Right lobe of liver (tissue), 6 donors: ENCODE measurements at places on chromosomes 7 and 10. TPM values are rescaled to one million over a fixed set of nuclear protein-coding genes. Genes with fewer than 3 reads are reported as not detected.
A peak's percentile ranks its signal among the peaks of the same experiment; 100 is the strongest.

DNA sequence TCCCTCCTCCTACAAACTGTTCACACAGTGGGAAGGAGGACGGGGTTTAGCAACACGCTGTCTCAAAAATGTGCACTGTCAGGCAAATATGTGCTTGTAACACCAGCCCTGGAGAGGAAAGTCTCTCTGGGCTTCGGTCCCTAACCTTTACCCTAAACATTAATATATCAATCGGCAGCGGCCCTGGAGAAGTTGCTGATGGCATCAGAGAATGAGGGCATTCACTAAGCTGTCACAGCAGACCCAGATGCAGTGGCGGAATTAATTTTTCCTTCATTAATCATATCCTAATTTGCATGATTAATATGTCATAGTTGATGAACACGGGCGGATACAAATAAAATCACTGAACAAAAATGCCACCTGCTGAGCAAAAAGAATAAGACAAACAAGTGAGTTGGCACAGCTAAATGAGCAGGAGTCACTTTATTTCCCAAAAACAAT, 45.2 kb upstream of the INSIG1 start:
- H3K4me3 ChIP-seq: peak overlapping the region; percentile 39
- DNase-seq: peak; percentile 52
- peak overlapping the region; percentile 95 for H3K27ac ChIP-seq
- H3K27me3 ChIP-seq: no peaks in the 10 kb centered on the region
- H3K36me3 ChIP-seq: peaks cover 24% of the 10 kb centered on the region

DNA sequence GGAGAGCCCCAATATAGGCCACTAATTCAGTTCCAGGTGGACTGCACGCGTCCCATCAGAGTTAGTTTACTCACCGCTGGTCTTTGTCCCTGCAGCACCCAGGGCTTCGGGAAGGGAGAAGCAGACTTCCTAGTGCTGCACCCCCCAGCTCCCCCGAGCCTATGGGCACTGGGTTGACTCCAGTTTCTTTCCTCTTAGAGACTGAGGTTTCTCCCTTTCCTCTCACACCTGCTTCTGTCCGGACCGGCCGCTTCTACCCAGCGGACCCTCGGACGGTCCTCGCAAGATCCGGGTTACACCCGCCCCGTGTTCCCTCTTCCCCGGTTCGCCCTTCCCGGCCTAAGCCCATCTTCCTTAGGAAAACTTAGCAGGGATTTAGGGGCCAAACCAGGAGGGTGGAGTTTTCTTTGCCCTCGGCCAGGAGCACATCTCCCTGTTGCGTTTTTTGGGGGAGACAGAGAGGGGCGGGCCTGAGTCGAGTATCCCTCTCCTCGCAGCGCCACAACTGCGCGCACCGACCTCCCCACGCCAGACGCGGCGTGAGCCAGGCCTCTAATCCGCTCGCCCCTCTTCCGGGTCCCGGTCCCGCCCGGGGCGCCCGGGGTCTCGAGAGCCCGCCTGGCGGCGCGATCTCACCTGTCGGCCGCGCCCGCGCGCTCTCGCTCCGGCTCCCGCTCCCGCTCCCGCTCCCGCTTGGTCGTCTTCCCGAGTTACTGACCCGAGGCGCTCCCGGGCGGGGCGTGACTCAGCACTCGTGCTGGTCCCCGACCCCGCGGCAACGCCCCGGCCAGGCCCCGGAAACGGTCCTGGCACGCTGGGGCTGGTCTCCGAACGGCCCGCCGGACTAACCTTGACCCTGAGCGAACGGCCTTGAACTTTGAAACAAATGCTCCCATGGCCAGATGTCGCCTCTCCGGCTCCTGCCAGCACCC, at the start of gene AIFM2:
Gene AIFM2, minus strand, starts transcription at position 728 of the 932 bp plus-strand sequence. CDS start 8,741 bp downstream, outside the sequence.
- peak; percentile 90 for DNase-seq
- no peaks in the 10 kb centered on the region for H3K27me3 ChIP-seq
- peak within 1 kb of the TSS; percentile 86 for H3K4me3 ChIP-seq
- H3K4me1 ChIP-seq: no peaks in the 10 kb centered on the region

The ZP3 gene
- total RNA-seq: 0.31 TPM

- H3K27me3 ChIP-seq: no peaks in the 10 kb centered on the region
- no peak overlapping the region for H3K27ac ChIP-seq
- no peak for DNase-seq
- H3K4me3 ChIP-seq: no peak overlapping the region
Observed at GRCh38 chr7:49001610-49002033, 77.3 kb downstream of the CDC14C start.

The OR2A12 gene
- total RNA-seq: not detected

The SSC4D gene
- total RNA-seq: 2.6 TPM

DNA sequence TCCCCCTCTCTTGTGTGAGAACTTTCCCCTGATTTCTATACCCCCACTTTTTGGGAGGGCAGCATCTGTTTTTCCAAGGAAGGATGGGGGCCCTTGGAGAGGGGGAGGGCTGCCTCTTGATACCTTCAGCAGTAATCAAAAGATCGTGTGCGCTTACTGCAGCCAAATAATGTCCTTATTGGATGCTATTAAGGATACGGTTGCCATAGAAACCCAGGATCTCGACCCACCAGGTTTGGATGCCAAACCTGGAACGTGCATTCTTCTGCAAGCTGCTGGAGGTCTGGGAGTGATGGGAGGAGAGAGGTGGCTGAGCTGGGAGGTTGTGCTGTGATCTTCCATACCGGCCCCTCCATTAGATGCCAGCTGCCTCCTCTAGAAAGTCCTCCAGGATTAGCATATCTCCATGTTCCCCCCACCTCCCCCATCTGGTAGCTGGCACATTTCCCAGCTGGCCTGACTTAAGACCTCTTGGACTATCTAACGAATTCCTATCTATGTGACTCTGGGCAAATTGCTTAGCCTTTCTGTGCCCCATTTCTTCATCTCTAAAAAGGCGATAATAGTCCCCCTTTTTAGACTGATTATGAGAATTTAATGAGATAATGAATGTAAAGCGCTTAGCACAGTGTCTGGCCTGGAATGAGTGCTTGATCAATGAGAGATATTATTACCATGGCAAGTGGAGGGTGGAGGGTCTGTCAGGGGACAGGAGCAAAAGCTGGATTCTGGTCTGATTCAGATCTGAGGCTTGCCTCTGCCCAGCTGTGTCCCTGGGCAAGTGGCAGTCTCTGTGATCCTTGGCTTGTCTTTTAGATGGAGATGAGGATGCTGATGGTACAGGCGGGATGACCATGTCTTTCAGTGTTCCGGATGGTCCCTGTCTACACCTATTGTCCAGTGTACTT, 78.5 kb upstream of the PCBD1 start:
- no peaks in the 10 kb centered on the region for H3K36me3 ChIP-seq
- H3K4me1 ChIP-seq: no peaks in the 10 kb centered on the region
- DNase-seq: no peak
- no peaks in the 10 kb centered on the region for H3K27me3 ChIP-seq
- H3K27ac ChIP-seq: no peak overlapping the region

DNA sequence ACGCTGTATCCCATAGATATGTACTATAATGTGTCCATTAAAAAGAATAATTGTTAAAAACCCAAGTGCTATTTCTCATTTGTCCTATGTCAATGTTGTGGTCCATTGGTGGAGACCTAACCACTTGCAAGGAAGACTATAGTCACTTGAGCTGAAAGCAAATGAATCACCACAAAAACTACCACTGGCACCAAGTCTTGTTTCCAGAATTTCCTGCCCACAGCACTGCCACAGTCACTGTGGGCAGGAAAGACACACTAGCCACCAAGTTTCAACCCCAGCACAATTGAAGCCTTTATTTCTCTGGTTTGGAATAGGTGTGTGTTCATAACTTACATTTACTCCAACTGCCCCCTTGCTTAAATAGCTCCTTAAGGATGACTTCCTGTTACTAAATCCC, 12.4 kb downstream of the DIP2C start:
- DNase-seq: no peak
- no peaks in the 10 kb centered on the region for H3K36me3 ChIP-seq
- no peak overlapping the region for H3K4me3 ChIP-seq
- H3K27me3 ChIP-seq: no peaks in the 10 kb centered on the region
- no peak overlapping the region for H3K27ac ChIP-seq

The EGR2 gene
- 1.0 TPM for total RNA-seq

DNA sequence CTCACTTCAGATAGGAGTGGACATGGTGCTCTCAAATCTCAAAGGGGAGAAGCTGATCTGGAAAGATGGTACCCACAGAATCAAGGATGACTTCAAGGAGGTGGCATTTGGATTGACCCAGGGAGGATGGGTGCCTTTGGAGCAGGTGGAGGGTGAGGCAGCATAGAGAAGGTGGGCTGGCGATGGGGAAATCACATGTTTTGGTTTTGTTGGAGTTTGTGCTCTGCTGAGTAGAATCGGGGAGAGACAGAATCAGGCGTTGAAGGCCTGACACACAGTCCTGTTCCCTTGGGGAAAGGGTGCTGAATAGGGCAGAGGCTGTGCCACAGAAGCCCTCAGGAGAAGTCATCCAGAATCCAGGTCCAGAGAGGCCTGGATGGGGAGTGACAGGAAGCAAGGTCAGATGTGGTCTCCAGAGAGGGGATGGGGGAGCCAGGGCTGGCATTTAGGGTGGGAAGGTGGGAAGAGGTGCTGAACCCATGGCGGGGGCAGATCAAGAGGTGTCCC, 291.1 kb downstream of the GLRX3 start:
- H3K36me3 ChIP-seq: no peaks in the 10 kb centered on the region
- H3K27ac ChIP-seq: no peak overlapping the region
- no peaks in the 10 kb centered on the region for H3K27me3 ChIP-seq

DNA sequence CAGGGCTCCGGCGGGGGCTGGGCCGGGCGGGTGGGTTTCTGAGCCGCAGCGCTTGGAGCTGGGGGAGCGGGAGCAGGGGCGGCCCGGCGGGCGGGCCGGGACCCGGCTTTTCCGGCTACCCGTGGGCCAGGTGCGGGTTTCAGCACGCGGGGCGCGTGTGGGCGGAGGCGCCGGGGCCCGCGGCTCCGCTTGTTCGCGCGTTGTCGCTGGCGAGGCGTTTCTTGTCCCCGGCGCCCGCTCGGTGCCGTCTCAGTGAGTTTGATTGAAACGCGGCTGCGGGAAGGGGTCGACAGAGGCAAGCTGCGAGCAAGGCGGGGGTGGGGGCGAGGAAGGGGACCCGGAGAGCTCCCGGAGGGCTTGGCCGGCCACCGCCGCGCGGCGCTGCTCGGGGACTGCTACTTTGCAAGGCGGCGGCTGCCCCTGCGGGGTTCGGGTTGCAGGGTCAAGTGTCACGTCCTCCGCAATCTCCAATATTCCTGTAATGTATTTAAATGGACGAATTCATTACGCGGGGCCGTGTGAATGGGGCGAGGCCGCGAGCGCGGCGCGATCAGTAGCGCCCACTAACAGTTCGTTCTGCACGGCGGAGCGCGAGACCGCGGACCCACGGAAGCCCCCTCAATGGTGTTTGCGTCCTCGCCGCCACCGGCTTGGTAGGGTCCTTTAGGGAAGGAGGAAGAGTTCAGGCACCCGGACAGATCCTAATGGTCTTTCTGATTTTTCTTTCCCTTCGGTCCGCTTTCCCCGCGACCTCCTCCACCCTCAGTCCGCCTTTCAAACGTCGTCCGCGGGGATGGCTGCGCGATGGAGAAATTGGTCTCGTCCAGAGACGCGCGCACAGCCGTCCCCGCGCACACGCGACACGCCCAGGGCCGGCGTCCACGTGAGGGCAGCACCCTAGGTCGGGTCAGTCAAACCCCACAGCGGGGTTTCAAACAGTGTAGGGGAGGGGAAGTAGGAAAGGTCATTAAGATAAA, 76.9 kb downstream of the INSIG1 start:
- H3K36me3 ChIP-seq: no peaks in the 10 kb centered on the region
- H3K4me3 ChIP-seq: no peak overlapping the region
- no peak overlapping the region for H3K27ac ChIP-seq
- peaks cover 6% of the 10 kb centered on the region for H3K4me1 ChIP-seq
- H3K27me3 ChIP-seq: peaks cover 71% of the 10 kb centered on the region
- DNase-seq: no peak

DNA sequence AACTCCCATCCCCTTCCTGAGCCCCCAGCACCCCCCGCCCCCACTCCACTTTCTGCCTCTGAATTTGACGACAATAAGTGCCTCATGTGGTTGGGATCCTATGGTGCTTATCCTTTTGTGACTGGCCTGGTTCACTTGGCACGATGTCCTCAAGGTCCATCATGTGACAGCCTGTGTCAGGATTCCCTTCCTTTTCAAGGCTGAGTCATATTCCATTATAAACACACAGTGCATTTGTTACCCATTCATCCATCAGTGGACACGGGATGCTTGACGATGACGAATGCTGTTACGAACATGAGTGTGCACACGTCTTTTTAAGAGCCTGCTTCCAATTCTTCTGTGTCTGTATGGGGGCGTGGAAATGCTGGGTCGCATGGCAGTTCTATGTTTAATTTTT, 26.7 kb downstream of the SHH start:
- DNase-seq: no peak
- H3K36me3 ChIP-seq: peaks cover under 1% of the 10 kb centered on the region
- H3K4me3 ChIP-seq: no peak overlapping the region
- no peak overlapping the region for H3K27ac ChIP-seq
- no peaks in the 10 kb centered on the region for H3K27me3 ChIP-seq

The TSPAN15 gene
- 3.6 TPM for total RNA-seq

DNA sequence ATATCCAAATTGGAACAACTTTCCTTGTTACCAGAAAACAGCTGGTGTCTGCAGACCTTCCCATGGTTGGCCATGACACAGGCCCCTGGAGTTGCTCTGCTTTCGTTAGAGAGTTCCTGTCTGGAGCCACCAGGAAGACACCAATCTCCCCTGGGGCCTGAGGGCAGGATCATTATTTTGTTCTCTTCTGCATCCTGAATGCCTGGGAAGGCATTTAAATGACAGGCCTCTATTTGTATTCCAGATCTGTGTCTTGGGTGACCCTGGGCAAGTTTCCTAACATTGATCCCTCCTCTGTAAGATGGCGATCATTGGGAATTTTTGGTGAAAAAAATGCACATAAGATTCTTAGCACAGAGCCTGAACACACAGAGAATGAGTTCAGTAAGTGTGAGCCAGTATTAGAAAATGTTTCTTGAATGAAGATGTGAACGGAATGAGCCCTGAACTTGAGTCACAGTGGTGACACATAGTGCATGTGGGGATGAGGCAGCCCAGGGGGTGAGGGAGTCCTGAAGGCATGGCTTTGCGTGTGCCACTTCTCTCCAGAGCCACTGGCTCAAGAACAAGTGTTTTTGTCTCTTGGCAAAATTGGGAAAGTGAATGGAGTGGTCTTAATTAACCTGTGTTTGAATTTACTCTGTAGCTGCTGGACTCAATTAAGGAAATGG, 28.4 kb downstream of the BMPER start:
- DNase-seq: no peak
- no peaks in the 10 kb centered on the region for H3K4me1 ChIP-seq
- no peaks in the 10 kb centered on the region for H3K36me3 ChIP-seq
- H3K27ac ChIP-seq: no peak overlapping the region
- H3K27me3 ChIP-seq: no peaks in the 10 kb centered on the region
